8988T (cell line): ENCODE measurements at places on chromosomes 7 and 10.

DNA sequence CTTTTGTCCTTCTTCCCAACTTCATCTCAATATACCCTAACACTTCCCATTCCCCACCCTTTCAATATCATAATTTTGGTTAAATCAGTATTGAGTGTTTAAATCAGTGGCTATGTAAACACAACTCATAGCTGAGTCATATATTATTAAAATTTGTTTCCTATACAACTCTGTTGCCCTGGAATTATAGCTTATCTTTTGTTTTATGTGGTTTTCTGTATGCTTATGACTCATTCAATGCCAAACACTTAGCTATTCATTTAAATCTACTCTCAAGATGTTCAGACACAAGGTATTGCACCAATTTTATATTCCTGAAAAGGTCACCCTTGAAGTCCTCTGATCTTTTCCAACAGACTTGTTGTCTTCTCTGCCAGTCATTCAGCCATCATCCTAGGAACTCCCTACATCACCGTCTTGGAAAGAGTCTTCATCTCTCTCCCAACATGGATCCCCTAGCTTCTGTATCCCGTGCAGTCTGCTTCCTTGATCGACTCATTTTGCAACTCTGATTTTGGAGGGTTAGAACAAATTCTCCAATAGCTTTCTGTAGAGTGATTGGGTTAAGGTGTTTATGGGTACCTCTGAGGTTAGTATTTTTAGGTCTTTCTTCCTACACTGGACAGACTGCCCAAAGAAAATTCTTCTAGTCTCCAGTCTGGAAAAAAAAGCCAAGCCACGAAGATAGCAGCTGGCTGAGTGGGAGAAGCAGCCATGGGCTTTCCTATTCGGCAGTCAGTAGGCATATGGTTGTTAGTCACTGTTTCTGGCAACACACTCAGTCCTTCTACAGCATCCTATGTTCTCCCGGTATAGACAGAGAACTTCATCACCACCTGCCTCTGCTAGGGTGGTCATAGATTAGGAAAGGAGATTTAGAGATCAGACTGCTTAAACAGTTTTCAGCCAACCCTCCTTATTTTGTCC, 102.1 kb downstream of the CRPPA start:
- no peak for DNase-seq

GRCh38 chr7:45460379-45460778, 113.8 kb upstream of the ADCY1 start:
- no peak for DNase-seq

DNA sequence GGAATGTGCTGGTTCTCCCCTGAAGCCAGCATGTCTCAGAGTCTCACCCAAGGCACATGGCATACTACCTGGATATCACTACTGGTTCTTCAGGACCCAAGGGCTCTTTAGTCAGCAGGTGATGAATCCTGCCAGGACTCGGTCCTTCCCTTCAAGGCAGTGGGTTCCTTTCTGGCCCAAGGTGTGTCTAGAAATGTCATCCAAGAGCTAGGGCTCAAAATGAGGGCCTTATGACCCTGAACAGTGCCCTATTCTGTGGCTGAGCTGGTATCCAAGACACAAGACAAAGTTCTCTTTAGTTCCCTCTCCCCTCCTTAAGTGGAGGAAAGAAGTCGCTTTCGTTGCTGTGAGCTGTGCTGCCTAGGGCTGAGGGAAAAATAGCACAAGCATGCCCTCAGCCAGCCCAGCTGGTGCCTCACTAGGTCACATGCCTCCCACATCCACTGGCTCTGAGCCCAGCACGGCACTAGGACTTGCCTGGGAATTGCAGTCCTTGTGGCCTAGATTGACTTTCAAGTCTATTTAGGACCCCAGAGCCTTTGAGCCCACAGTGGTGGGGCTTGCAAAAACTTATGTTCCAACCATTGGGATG, 106.0 kb downstream of the BMS1 start:
- DNase-seq: no peak

- DNase-seq: no peak
Measured at GRCh38 chr7:38716397-38716796, 85.2 kb upstream of the AMPH start.

GRCh38 chr7:16078076-16078952, 343.0 kb downstream of the CRPPA start:
- no peak for DNase-seq

DNA sequence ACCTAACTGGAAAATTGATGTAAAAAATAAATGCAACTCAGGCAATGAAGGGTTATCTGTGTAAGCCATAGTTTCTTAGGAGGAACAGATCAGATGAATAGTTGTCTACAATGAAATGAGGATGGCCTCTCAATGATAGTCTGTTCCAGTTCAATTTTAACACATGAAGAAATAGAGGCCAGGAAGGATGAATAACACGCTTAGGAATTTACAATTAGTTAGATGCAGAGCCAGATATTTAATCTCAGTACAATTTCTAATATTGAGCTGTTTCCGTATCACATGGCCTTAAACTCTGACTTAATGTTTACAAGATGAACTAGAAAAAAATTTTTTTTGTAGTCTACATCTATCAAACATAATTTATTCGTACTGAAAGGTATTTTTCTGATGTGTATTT, 176.6 kb downstream of the GALNT11 start:
- no peak for DNase-seq

DNA sequence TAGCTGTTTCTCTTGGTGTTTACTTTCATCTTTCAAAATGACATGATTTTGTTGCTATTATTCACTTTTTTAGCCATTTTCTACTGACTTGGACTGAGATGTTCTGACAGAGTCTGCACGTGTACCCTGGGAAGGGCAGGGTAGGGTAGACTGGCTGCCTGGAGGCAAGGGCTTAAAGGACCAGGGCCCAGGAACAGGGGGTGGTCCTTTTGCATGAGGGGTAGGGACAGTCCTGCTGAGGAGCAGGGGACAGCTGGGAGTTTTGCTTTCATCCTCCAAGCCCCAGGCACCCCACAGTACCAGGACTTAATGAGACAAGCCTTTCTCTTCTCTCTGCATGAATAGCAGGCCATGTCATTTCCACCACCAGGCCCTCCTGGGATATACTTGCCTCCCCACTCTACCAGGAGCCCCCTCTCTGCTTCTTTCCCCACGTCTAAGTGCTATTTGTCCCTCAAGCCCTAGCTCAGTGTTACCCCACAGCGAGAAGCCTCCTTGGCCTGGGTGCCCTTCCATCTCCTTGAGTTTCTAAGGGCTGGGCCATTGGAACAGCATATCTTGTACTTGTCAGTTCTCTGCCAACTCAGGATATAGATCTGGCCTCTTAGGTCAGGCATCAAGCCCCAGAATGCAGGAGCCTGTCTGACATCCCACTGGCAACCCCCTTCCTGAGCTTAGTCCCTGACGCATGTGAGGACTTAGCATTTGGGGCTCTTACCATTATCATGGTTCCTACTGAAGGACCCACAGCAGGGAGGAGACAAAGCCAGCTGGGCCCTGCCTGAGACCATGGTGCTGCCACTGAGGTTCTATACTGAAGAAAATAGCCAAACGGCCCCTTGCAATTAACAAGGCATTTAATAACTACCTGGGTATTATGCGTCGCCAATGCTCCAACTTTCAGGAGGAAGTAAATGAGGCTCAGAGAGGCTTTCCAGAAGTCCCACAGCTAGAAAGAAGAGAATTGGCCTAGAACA, 78.4 kb upstream of the UNC5B start:
- no peak for DNase-seq

DNA sequence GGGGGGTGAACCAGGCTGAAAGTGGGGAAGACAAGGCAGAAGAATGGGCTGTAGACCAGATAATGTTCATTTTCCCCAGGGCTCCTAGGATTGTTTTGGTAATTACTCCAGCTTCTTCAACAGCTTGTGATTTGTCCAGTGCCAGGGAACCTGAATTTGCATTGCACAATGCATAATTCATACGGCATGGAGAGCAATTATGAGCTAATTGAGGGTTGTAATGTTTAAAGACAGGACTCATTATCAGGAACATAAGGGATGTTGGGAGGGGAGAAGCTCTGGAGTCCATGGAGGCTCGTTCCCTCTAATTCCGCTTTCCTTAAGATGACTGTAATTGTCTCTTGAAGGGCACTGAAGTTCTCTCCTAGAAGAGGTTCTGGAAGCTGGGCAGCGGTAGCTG, 405.0 kb upstream of the ZMIZ1 start:
- no peak for DNase-seq

DNA sequence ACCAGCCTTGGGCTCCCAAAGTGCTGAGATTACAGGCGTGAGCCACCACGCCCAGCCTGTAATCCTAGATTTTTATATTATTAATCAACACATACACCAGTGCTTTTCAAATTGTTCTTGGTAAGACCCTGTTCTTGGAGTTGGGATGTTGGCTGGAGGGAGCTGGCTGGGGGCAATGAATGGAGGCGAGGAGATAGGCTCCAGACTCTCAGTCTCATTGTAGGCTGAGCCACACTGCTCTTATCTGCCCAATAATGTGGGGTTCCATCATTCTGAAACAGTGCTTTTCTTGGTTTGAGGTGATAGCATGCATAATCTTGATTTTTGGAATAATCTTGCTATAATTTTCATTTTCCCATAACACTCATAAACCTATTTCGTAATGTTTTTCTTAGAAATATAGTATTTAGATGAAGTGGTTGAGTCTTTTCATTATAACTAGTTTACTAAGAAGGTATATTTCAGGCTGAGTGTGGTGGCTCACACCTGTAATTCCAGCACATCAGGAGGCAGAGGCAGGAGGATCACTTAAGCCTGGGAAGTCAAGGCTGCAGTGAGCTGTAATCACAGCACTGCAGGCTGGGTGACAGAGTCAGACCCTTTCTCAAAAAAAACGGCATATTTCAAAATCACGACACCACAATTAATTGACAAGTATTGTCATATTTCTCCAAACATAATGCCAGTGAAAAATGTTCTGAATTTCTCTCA, 65.1 kb upstream of the LYZL2 start:
- DNase-seq: no peak

DNA sequence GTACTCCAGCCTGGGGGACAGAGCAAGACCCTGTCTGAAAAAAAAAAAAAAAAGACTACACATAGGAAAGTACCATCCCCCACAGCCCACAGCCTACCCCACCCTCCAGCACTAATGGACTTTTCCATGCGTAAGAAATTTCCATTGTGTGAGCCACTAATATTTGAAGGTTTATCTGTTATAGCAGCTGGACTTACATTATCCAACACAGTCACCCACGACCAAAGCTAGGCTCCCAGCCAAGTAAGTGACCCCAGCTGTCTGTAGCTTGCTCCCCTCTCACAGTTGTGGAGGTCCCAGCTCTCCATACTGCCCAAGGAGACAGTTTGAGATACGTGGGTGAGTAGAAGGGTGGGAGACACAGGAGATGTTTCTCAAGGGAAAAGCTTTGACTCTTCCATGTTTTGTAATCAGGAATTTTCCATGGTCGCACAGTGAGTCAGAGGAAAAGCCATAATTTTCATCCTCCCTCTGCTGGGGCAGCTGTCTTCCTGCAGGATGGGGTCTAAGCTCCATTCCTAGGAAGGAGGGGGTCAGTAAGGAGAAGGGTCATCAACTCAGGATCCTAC, 57.4 kb downstream of the CAV1 start:
- no peak for DNase-seq

DNA sequence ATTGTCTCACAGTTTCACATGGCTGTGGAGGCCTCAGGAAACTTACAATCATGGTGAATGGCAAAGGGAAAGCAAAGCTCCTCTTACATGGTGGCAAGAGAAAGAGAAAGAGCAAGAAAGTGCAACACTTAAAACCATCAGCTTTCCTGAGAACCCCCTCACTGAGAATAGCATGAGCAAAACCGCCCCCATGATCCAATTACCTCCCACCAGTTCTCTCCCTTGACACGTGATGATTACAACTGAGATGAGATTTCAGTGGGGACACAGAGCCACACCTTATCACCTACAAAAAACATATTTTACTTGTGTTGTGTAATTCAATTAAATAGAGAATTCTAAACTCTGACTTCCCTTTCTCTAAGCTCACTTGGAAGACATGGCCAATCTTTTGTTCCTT, 80.2 kb downstream of the SEMA3C start:
- no peak for DNase-seq

DNA sequence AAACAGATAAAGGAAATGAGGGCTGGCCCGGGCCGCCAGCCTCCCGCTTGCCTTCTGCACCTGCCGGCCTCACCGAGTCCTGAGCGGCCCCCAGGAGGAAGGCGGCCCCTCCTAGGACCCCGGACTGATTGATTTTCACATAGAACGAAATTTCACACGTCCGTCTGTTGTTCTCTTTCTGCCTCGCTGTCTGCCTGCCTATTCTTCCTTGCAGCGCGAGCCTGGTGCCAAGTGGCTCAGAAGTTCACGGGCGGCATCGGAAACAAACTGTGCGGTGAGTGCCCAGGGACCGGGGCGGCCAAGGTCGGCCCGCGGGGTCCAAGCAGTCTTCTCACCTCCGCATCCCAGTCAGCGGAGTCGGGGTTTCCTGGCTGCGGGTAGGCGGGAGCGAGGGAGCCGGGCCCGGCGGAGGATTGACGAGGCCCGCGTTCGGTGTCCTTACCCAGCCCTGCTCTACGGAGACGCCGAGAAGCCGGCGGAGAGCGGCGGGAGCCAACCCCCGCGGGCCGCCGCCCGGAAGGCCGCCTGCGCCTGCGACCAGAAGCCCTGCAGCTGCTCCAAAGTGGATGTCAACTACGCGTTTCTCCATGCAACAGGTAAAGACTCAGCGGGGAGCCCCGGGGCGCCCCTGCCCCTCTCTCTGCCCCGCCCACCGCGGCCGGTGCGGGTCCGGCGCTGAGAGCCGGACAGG, 967 bp downstream of the GAD2 start:
- no peak for DNase-seq

DNA sequence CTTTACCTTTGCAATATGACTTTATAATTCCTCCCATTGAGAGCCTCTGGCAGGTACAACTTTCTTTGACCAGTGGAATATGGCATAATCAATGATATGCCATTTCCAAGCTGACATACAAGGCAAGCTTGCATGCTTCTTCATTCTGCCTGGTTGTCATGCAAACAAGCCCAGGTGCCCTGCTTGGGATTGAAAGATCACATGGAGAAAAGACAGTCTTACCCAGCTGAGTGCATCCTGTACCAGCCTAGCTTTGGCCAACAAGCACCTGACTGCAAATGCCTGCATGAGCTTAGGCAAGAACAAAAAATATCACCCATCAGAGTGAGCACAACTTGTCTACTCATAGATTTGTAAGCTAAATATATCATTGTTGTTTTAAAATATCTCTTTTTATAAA, 82.9 kb upstream of the KCND2 start:
- DNase-seq: no peak

- DNase-seq: no peak
Measured at GRCh38 chr10:131833013-131833412, 67.8 kb upstream of the PPP2R2D start.
